ENCODE measurements at places on chromosomes 1 and 21.

DNA sequence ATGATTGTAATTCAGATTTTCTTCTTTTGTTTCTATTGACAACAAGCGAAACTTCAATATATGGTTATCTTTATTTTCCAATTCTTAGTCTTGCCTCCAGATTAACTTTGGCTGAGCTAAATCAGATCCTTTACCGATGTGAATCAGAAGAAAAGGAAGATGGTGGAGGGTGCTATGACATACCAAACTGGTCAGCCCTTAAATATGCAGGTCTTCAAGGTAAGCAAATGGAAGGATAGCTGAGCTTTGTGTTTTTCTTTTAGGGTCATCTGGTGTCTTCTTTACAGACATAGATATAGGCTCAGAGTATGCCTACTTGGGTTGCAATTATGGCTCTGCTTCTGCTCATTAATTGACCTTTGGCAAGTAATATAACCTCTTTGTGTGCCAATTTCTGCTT lies 37.7 kb downstream of the AGL start:
- no peak for DNase-seq

DNA sequence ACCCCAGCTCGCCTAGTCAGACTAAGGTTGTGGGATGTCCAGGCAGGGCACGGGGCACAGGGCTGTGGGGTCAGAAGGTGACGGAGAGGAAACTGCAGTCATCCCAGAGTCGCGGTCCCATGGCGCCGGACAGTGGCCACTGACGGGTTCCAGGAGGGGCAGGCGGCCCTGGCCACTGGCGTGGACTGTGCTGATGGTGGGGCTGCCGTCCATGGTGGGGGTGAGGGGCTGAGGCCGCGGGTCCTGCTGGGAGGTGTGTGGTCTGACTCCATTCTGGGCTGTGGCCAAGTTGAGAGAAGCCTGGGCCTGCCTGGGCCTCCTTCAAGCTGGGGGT lies 32.0 kb downstream of the PCNT start:
- DNase-seq = no peak

DNA sequence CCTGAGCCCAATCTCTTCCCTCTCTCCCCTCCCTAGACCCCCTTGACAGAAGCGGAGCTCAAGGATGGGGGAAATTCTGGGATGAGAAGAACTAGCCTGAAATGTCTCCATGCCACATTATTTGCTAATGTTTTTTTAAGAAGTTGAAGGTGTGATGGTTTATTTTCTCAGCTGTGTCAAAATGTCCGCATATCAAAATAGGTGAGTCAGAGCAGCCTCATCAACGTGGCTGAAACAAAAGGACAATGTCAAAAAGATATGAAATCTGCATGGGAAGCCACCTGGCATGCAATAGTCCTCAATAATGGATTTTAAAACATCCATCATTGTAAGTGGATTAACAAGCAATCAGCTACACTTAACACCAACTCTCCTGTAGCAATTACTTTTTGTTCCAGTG lies 101.4 kb downstream of the BEND5 start:
- no peak for DNase-seq

GRCh38 chr1:34597877-34598514 lies 156.9 kb upstream of the GJB5 start:
- DNase-seq = no peak

GRCh38 chr1:41019353-41019745 lies 2.2 kb downstream of the SLFNL1 start:
- DNase-seq = no peak

DNA sequence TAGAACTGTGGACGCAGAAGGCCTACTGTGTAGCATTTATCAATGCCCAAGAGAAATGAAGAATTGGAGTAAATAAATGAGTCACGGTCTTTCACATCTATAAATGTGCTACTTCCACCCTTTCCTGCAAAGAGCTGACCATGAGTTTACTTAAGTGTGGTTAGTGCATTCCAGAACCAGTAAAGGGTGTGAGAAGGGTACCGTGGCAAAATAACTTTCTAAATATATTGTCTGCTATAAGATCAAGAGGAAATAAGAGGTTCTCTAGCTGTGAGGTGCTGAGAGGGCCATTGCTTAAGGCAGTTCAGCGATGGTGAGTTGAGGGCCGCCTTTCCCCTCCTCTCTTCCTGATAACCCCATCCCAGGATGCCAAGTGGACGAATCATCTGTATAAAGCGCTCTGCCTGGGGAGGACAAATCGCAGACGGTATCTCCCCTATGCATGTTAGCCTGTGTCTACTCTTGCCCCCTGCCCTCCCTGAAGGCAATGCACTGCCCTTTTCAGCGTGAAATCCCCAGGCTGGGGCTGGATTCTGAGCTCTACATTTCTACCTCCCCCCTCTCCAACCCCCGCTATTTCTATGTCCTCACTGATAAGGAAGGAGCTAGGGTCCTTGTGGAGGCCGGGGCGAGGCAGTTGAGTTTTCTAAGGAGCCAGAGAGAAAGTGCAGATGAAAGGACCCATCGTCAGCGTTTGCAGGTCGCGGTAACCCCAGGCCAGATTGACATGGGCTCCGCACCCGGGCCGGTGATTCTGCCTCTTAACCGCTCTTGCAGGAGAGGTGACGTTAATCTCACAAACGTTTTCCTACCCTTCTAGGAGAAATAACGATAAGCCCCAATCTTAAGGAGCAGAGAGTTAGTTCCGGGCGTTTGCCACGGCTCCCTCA lies 1.5 kb upstream of the NCAM2 start:
- no peak for DNase-seq

- DNase-seq = no peak
Observed at GRCh38 chr1:169108863-169109560, 2.5 kb downstream of the ATP1B1 start.

DNA sequence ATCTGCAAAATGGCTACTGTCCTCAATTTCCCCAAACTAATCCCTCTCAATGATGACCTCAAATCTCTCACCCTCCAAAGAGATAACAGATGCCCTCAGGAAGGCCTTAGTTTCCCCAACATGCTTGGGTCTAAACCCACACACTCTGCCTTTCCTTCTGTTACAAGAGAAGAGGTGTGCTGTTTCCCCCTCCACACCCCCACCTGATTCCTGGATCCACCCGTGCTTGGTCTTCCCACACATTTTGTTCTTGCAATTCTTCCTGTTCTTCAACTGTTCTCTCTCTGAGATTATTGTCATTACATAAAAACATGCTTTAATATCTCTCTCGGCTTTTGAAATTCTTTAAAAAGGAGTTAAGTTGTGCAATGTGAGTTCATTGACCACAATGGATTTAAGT lies 5.7 kb upstream of the CBR3 start:
- DNase-seq = no peak

- no peak for DNase-seq
Observed at GRCh38 chr1:227766653-227767277, 31.5 kb downstream of the SNAP47 start.

DNA sequence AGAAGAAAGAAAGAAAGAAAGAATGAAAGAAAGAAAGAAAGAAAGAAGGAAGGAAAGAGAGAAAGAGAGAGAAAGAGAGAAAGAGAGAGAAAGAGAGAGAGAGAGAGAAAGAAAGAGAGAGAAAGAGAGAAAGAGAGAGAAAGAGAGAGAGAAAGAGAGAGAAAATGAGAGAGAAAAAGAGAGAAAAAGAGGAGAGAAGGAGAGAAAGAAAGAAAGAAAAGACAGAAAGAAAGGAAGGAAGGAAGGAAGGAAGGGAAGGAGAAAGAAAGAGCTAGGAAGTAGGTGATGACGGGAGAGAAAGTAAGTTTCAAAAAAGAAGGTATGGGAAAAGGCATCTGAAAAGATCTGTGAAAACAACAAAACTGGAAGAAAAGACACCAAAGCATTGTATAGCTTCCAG lies 72.0 kb downstream of the GRIK1 start:
- no peak for DNase-seq

GRCh38 chr1:234840253-234840652 lies 230.3 kb upstream of the IRF2BP2 start:
- DNase-seq = no peak

DNA sequence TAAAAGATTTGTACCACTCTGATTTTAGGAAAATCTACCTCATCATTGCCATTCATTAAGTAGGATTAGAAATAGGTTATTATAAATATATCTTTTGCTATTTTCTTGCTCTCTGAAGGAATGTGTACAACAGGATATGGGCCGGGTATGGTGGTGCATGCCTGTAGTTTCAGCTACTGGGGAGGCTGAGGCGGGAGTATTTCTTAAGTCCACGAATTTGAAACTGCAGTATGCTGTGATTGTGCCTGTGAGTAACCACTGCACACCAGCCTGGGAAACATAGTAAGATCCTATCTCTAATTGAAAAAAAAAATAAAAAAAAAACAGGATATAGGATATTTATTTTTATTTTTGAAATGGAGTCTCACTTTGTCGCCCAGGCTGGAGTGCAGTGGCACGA lies 50.0 kb downstream of the CLIC4 start:
- no peak for DNase-seq
